Progenitor cell of endocrine pancreas (in vitro differentiated cells): ENCODE measurements at places on chromosomes 4 and X. TPM values are rescaled to one million over a fixed set of nuclear protein-coding genes. Genes with fewer than 3 reads are reported as not detected.
A peak's percentile ranks its signal among the peaks of the same experiment; 100 is the strongest.

LEF1 gene
- total RNA-seq: 2.1 and 3.2 TPM in 2 replicates

DNA sequence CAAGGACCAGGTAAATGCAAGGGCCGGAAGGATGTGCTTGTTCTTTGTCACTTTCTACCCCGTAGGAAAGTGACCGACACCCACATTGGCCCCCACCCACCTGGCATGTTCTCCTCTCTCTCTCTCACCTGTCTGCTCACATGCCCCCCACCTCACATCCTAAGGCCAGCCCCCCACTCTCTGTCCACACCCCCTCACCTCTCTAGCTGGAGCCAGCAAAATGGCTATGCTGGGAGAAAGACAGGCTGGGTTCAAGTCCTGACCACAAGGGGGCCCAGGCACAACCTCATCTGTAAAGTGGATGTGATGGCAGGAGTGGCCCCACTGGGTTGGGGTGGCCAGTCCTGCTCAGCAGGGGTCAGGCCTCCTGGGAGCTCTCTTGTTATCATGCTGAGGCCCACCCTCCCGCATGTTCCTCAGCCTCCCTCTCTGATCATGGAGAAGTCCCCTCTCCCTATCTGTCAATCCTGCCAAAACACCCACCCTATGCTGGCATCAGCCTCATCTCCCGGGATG, 1.7 kb upstream of the PPP2R2C start:
- H3K36me3 ChIP-seq: no peaks in the 10 kb centered on the region
- H3K4me3 ChIP-seq: no peak overlapping the region
- H3K27me3 ChIP-seq: peaks cover 63% of the 10 kb centered on the region
- peak; percentile 9 for DNase-seq
- H3K4me1 ChIP-seq: peaks cover 3% of the 10 kb centered on the region
- no peak overlapping the region for H3K27ac ChIP-seq

SUPT20HL2 gene
- total RNA-seq: not detected in 2 replicates

- H3K4me3 ChIP-seq: no peak overlapping the region
- no peaks in the 10 kb centered on the region for H3K4me1 ChIP-seq
- no peak overlapping the region for H3K27ac ChIP-seq
- H3K27me3 ChIP-seq: no peaks in the 10 kb centered on the region
Observed at GRCh38 chrX:37745835-37746217, 34.0 kb upstream of the CYBB start.

DNA sequence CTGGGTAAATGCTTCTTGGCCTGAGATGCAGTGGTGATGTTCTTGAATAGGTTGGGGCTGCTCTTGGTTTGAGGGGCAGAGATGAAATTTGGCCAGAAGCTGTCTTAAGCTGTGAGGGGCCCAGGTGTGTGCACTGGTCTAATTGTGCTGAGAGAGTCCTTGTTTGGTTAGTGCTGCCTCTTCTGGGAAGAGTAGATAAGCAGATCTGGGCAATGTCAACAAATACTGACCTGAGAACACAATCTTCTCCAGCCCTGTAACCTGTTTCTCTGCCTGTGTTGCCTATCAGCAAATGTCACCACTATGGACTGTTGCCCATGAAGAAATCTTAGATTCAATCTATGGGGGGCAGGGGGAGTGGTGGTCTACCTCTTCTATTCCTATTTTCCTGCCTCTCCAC, 17.2 kb upstream of the USP27X start:
- no peak for DNase-seq
- H3K4me1 ChIP-seq: peaks cover 7% of the 10 kb centered on the region
- H3K27ac ChIP-seq: no peak overlapping the region
- H3K36me3 ChIP-seq: no peaks in the 10 kb centered on the region

SULT1E1 gene
- total RNA-seq: 15.3 and 24.9 TPM in 2 replicates

GRCh38 chrX:142156567-142156966, 48.5 kb downstream of the MAGEC2 start:
- no peak overlapping the region for H3K27ac ChIP-seq
- peaks cover 2% of the 10 kb centered on the region for H3K4me1 ChIP-seq

DNA sequence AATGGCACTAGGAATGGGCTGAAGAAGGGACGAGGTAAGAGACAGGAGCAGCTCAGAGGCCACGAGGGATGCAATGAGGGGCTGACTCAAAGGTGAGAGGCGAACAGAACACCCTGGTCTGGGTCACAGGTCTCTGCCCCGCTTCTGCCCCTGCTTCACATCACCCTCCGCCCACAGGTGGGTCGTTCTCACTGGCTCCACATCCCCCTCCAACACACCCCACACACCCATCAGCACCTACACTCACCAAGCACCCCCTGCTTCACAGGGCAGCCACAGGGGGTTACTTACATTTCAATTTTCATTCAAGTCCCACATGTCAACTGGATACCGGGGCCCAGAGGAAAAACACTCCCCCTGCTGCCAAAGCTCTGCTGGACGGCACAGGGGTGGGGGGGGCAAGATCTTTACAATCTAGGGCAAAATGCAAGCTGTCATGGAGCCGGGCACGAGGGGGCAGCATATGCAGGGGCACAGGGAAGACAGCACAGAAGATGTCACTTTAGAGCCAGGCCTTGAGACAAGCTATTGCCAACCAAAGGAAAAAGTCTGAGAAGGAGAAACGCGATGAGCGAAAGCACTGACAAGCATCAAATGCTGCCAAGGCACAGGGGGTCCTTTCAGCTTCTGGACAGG, 94.0 kb downstream of the AFAP1 start:
- DNase-seq: no peak
- H3K27ac ChIP-seq: no peak overlapping the region
- H3K27me3 ChIP-seq: no peaks in the 10 kb centered on the region
- H3K36me3 ChIP-seq: peaks cover 9% of the 10 kb centered on the region

GRCh38 chr4:54526560-54526959, 131.2 kb upstream of the KIT start:
- H3K27me3 ChIP-seq: peaks cover 3% of the 10 kb centered on the region
- no peak for DNase-seq
- no peaks in the 10 kb centered on the region for H3K36me3 ChIP-seq
- H3K4me3 ChIP-seq: no peak overlapping the region
- H3K4me1 ChIP-seq: peaks cover 1% of the 10 kb centered on the region

GRCh38 chrX:42577936-42578470, 200.0 kb downstream of the PPP1R2C start:
- no peak overlapping the region for H3K4me3 ChIP-seq
- H3K4me1 ChIP-seq: no peaks in the 10 kb centered on the region
- no peaks in the 10 kb centered on the region for H3K36me3 ChIP-seq
- no peak for DNase-seq
- H3K27me3 ChIP-seq: no peaks in the 10 kb centered on the region

DNA sequence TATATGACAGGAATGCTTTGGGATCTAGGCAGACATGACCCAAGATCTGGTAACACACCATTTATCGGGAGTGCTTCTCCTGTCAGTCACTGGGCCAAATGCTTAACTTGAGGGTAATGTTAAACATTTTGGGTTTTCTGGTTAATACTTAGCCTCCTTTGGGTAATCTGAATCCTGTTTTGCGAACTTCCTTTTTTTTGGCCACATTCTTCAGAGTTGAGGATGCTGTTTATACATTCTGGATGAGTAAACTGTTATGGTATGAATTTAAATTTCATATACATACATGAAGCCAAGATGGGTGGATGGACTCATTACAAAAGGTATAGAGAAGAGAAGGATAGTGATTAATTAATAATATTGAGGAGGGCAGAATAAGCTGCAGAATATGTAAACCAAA, 36.1 kb downstream of the MID1IP1 start:
- no peak overlapping the region for H3K4me3 ChIP-seq
- DNase-seq: no peak
- H3K36me3 ChIP-seq: no peaks in the 10 kb centered on the region
- H3K27ac ChIP-seq: no peak overlapping the region

GPRIN3 gene
- 14.8 and 16.0 TPM in 2 replicates for total RNA-seq

- no peaks in the 10 kb centered on the region for H3K27me3 ChIP-seq
- no peaks in the 10 kb centered on the region for H3K4me1 ChIP-seq
- DNase-seq: no peak
Observed at GRCh38 chrX:136694431-136695087, 46.6 kb downstream of the CD40LG start.

- DNase-seq: no peak
- no peaks in the 10 kb centered on the region for H3K27me3 ChIP-seq
- H3K27ac ChIP-seq: no peak overlapping the region
- no peaks in the 10 kb centered on the region for H3K4me1 ChIP-seq
- no peak overlapping the region for H3K4me3 ChIP-seq
Observed at GRCh38 chr4:97841512-97841911, 301.8 kb downstream of the STPG2 start.

ETDA gene
- total RNA-seq: not detected in 2 replicates

FSTL5 gene
- 10.6 and 15.5 TPM in 2 replicates for total RNA-seq

DNA sequence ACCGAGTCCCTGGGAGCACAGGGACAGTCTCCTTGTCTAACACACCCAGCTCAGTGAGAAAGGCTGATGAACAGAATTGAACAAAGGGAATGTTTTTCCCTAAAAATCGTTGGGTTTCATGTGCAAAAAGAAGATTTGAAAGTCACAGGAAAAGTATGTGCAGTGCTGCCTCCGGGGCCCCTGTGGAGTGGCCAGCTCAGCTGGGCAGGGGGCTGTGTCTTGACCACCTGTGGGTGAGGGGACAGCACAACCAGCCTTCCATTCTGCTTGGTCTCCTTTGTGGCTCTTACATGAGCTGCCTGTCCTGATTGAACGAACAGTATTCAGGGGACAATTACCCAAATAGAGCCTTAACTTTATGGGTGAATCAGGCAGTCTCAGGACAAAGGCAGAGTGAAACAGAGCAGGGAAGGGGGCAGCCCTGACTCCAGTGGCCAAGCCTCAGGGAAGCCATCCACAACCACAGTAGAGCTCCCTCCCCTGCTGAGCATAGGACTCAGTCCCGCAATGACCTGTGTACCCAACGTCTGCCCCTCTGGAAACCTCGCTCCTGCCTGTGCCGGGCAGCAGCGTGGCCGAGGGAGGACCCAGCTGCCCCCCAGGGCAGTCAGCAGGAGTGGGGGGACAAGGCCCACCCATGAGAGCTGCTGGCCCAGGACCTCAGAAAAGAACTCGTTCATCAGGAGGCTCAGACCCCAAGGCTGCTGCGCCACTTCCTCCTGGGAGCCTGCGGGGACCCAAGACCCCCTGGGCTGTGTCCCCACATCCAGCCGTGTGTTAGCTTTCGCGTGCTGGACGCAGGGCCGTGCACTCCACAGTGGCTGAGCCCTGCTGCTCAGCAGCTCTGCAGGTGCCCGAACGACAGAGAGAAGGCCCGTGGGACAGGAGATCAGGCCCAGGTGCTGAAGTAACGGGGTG, 59.6 kb upstream of the MXD4 start:
- no peaks in the 10 kb centered on the region for H3K27me3 ChIP-seq
- no peaks in the 10 kb centered on the region for H3K36me3 ChIP-seq
- no peaks in the 10 kb centered on the region for H3K4me1 ChIP-seq
- no peak overlapping the region for H3K27ac ChIP-seq
- peak; percentile 6 for DNase-seq

GRCh38 chrX:45710081-45710801, 509.6 kb upstream of the DIPK2B start:
- no peak for DNase-seq
- no peaks in the 10 kb centered on the region for H3K36me3 ChIP-seq
- no peaks in the 10 kb centered on the region for H3K4me1 ChIP-seq

EDA gene
- total RNA-seq: 3.0 and 4.8 TPM in 2 replicates

DNA sequence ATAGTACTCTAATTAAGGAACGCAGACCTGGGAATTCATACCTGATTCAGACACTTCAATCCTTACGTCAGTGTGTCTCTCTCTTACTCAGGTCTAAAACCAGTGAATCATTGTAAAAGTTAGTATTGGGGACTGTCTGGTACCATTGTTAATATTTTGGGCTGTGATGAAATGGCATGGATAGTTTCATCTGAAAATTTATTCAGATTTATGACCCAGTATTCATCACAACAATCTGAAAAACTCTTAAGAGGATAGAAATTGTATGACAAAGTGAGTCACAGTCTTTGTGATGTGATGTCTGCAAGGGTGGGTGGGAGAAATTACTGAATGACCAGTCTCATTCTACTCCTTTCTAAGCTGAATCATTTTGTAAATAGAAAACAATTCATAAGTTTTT, 10.3 kb downstream of the FGF2 start:
- no peaks in the 10 kb centered on the region for H3K4me1 ChIP-seq
- no peak overlapping the region for H3K27ac ChIP-seq
- DNase-seq: no peak
- no peaks in the 10 kb centered on the region for H3K27me3 ChIP-seq
- H3K4me3 ChIP-seq: no peak overlapping the region
- no peaks in the 10 kb centered on the region for H3K36me3 ChIP-seq

IL9R gene
- total RNA-seq: 0.13 TPM in 1 of 2 replicates, not detected in the other

GRCh38 chrX:154655786-154656185, 2.4 kb upstream of the CTAG2 start:
- H3K4me1 ChIP-seq: no peaks in the 10 kb centered on the region

HTATSF1 gene
- total RNA-seq: 56.6 and 60.4 TPM in 2 replicates

USP17L10 gene
- total RNA-seq: not detected in 2 replicates

TMEM150C gene
- total RNA-seq: 7.3 and 8.6 TPM in 2 replicates

- H3K36me3 ChIP-seq: no peaks in the 10 kb centered on the region
- no peak for DNase-seq
- no peaks in the 10 kb centered on the region for H3K4me1 ChIP-seq
- H3K4me3 ChIP-seq: no peak overlapping the region
Observed at GRCh38 chrX:66680451-66680850, 41.6 kb upstream of the EDA2R start.

DNA sequence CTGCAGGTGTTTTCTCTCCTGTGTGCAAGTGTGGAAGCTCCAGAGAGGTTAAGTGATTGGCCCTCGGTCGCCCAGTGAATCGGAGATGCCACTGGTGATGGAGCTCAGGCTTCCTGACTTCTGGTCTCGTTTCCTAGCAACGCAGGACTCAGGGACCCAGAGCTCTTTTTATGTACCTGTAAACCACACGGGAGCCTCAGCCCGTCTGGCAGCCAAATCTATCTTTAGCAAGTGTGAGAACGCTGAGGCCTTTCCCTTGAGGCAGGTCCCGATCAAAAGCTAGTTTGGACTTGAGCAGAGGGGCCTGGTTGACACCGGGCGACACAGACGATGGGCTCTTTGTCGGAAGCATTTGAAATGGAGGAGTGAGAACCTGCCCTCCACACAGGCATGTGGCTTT, 116.8 kb downstream of the SORCS2 start:
- DNase-seq: no peak
- H3K36me3 ChIP-seq: no peaks in the 10 kb centered on the region
- no peak overlapping the region for H3K27ac ChIP-seq
- peaks cover 2% of the 10 kb centered on the region for H3K4me1 ChIP-seq
- H3K27me3 ChIP-seq: peaks cover 37% of the 10 kb centered on the region

- no peaks in the 10 kb centered on the region for H3K36me3 ChIP-seq
- no peaks in the 10 kb centered on the region for H3K4me1 ChIP-seq
- no peak overlapping the region for H3K4me3 ChIP-seq
- H3K27me3 ChIP-seq: peaks cover 2% of the 10 kb centered on the region
Observed at GRCh38 chr4:2288051-2288541, 26.2 kb upstream of the MXD4 start.

GRCh38 chrX:71167031-71167781, 22.6 kb downstream of the NLGN3 start:
- peaks cover 2% of the 10 kb centered on the region for H3K36me3 ChIP-seq
- no peak overlapping the region for H3K4me3 ChIP-seq
- no peaks in the 10 kb centered on the region for H3K27me3 ChIP-seq
- no peak overlapping the region for H3K27ac ChIP-seq

- H3K4me3 ChIP-seq: no peak overlapping the region
- H3K27ac ChIP-seq: no peak overlapping the region
- peaks cover 27% of the 10 kb centered on the region for H3K4me1 ChIP-seq
- H3K27me3 ChIP-seq: no peaks in the 10 kb centered on the region
Observed at GRCh38 chr4:107366900-107367299, 330.8 kb upstream of the DKK2 start.
